ENCODE measurements at places on chromosomes 2 and 18. TPM values are rescaled to one million over a fixed set of nuclear protein-coding genes. Genes with fewer than 3 reads are reported as not detected.

GRCh38 chr18:77127769-77128671 is 4.6 kb downstream of the MBP start:
- H3K4me3 ChIP-seq, result peak overlapping the region; percentile 19
- peaks cover 14% of the 10 kb centered on the region for H3K4me1 ChIP-seq
- H3K27ac ChIP-seq, result no peak overlapping the region
- no peak for DNase-seq
- peaks cover 51% of the 10 kb centered on the region for H3K27me3 ChIP-seq

- H3K4me3 ChIP-seq, result no peak overlapping the region
- DNase-seq, result no peak
- peaks cover 5% of the 10 kb centered on the region for H3K27me3 ChIP-seq
- no peaks in the 10 kb centered on the region for H3K36me3 ChIP-seq
Observed at GRCh38 chr2:19848029-19848750, 53.6 kb downstream of the TTC32 start.

The EVX2 gene
- 0.43 TPM for total RNA-seq

DNA sequence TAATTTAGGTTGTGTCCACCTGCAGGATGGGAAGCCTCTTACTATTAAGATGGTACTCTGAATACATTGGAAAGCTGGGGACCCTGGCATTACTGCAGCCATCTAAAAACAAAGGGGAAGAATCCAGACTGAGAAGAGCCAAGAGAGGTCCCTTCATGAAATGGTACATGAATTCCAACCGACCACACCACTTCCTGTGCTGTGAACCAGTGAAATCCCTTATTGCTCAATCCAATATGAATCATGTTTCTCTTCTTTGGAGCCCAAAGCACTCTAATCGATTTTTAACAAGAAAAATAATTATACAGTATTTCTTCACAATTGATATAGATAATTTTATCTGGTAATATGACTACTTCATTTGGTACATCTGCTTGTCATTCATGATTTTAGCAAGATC is 479.7 kb upstream of the RAB6C start:
- no peaks in the 10 kb centered on the region for H3K36me3 ChIP-seq
- H3K4me1 ChIP-seq, result no peaks in the 10 kb centered on the region
- H3K27me3 ChIP-seq, result peaks cover 14% of the 10 kb centered on the region
- no peak overlapping the region for H3K4me3 ChIP-seq
- no peak overlapping the region for H3K27ac ChIP-seq

DNA sequence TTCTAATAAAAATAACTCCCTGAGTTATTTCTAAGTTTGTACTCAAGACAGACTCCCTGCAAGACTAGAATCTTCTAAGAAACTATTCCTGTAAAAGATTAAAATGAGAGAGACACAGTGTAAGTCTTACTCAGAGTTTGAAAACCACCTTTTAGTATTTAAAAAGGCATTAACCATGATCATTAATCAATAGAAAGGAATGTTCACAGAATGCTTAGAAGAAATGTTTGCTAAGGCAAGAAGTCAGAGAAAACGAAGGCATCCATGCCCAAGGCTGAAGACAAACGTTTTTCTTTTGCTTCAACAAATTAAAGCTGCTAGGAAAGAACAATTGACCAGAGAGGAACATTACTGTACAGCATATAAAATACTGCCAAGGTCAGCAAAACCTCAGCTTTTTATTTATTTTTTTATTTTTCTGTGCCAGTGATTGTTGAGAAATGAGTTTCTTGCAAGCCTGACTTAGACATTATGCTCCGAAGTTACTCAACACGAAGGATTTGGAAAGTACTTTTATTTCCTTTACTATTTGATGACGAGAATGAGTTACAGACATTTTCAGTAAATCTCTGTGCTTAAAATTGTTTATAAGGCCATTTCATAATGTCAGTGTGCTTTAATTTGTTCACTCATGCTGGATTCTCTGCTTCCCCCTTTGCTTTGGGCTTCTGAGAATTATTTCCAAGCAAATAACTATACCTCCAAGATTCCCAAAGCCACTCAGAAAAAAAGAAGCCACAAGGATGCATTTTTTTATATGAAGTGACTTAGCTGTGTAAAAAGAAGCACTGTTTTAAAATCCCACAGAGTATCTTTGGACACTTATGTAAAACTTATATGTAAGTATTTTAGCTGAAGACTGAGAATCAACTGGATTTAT is 20.5 kb downstream of the RND3 start:
- no peaks in the 10 kb centered on the region for H3K27me3 ChIP-seq
- H3K4me3 ChIP-seq, result no peak overlapping the region
- DNase-seq, result no peak
- H3K36me3 ChIP-seq, result peaks cover 30% of the 10 kb centered on the region
- no peak overlapping the region for H3K27ac ChIP-seq

GRCh38 chr2:171747371-171747770 is 60.1 kb downstream of the DYNC1I2 start:
- H3K27me3 ChIP-seq, result no peaks in the 10 kb centered on the region
- peaks cover 8% of the 10 kb centered on the region for H3K36me3 ChIP-seq
- no peak overlapping the region for H3K27ac ChIP-seq
- H3K4me1 ChIP-seq, result no peaks in the 10 kb centered on the region

DNA sequence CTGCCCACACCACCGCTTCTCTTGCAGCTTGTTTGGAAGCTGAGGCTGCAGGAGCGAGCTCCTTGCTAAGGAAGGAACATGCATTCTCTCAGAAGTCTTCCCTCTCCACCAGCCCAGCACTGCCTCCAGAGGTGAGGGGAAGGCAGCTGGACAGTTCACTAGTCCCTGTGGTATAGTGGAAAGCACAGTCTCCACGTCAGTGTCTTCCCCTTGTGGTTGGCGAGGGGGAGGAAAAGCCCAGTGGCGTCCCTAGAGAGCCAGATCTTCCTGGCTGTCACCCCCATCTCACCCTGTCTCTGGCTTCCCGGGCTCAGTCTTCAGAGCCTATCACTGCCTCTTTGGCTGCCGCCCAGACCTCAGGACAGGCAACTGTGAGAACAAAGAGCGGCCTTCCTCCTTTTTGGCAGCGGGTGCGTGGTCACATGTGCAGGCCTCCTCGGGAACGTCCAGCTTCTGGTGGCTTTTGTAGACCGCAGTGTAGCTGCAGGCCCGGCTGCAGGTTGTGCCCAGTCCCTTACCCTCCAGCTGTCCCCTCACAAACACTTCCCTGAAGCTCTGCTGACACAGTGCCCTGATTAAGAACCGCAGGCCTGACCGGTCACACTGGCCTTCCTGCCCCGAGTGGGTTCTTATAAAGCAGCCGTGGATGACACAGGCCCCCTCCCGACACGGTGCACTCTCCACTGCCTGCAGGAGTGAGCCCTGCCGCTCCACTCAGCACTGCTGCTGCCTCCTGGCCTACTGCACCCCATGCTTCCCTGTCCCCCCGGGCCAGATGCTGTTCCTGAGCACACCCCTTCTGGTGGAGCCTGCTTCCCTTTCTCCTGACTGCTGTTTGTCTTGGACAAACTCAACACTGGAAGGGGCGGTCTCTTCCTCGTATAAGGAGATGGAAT is 90.9 kb downstream of the RNF144A start:
- no peaks in the 10 kb centered on the region for H3K27me3 ChIP-seq
- H3K36me3 ChIP-seq, result peaks cover 3% of the 10 kb centered on the region
- no peak for DNase-seq
- no peak overlapping the region for H3K4me3 ChIP-seq
- H3K27ac ChIP-seq, result peak overlapping the region; percentile 63
- H3K4me1 ChIP-seq, result peaks cover 42% of the 10 kb centered on the region

GRCh38 chr2:230896346-230897115 is 28.5 kb downstream of the GPR55 start:
- no peak for DNase-seq
- no peaks in the 10 kb centered on the region for H3K36me3 ChIP-seq
- H3K4me1 ChIP-seq, result peaks cover 18% of the 10 kb centered on the region

DNA sequence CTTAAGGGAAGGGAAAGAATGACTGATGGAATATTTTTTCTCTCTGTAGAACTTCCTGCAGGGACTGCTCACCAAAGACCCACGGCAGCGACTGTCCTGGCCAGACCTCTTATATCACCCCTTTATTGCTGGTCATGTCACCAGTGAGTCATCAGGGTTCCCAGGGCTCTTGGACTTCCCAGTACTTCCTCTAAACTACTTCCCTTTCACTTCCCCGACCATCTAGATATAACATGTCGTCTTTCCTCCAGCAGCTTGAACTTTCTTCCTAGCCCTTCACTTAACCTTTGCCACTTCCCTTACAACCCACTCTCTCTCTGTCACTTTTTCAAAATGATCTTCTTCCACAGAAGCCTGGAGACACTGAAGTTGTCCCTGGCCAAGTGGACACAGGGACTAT is 7.2 kb downstream of the STK36 start:
- H3K27me3 ChIP-seq, result no peaks in the 10 kb centered on the region
- H3K27ac ChIP-seq, result peak overlapping the region; percentile 2
- no peak for DNase-seq
- H3K36me3 ChIP-seq, result peaks cover 2% of the 10 kb centered on the region
- no peak overlapping the region for H3K4me3 ChIP-seq

The POTEF gene
- total RNA-seq, result 8.4 TPM

DNA sequence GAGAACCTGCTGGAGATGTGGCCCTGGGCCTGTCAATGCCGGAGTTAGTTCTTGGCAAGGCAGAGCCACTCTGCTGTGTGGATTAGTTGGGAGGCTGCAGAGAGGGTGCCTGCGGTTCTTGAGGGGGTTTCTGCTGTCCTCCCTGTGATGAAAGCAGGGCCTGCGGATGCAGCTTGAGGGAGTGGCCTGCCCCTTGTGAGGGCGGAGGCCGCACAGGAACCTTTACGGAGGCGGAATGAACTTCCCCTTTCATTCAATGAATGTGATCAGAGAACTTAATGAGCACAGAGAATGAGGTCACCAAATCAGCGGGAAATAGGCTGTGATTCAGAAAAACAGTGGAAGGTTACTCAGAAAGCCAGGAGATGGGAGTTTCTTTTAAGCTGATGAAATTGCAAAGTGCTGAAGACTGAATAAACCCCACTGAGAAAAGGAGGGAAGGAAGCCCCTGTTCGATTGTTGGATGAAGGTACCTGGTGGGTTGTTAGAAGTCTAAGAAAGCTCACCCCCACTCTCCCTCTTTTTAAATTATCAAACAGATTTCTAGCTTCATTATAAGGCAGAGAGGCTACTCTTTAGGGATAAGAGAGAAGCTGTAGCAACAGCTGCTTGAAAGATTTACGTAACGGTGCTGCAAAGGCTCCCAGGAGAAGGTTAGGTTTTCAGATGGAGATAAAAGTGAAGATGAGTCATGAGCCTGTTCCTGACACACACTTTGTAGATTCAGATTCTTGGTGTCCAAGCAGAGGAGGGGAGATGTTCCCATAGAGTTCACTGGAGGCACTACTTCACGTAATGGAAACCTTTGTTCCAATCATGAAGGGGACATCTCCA is 47.4 kb downstream of the VWA3B start:
- H3K4me1 ChIP-seq, result peaks cover 22% of the 10 kb centered on the region
- H3K36me3 ChIP-seq, result no peaks in the 10 kb centered on the region
- no peaks in the 10 kb centered on the region for H3K27me3 ChIP-seq

The TRIB2 gene
- 73.6 TPM for total RNA-seq

GRCh38 chr2:216431531-216431856 is 19.2 kb downstream of the SMARCAL1 start:
- no peak overlapping the region for H3K4me3 ChIP-seq
- no peaks in the 10 kb centered on the region for H3K27me3 ChIP-seq
- peaks cover 31% of the 10 kb centered on the region for H3K36me3 ChIP-seq

DNA sequence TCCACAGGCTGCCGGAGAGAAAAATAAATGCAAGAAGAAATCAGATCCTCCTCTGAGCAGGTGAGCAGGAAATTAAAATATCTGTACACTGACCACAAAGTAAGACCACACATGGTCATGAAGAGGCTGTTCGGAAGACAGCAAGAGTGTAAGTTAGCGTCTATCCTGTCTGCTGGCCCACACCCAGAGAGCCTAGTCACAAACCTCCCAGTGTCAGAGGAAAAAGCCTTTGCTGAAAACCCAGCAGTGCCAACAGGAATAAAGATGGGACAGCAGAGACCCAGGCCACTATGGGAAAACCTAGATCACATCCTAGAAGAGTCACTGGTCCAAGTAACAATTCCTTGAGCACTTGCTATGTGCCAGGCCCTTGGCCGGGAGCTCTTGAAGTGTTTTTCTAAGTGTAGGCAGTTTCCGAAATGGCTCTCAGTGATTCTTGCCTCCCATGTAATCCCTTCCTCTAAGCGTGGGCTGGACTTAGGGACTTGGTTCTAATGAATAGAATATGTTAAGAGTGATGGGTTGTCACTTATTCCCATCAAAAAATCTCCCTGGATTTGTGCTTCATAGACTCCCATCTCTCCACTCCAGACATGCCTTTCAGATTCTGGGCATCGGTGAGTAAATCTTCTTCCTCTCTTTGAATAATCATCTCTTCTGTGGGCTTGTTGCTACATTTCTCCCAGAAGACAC is 110.9 kb upstream of the PKDCC start:
- no peaks in the 10 kb centered on the region for H3K27me3 ChIP-seq
- no peak overlapping the region for H3K27ac ChIP-seq
- H3K4me3 ChIP-seq, result peak overlapping the region; percentile 5
- H3K36me3 ChIP-seq, result no peaks in the 10 kb centered on the region

The SH2D6 gene
- 0.34 TPM for total RNA-seq

The EHBP1 gene
- total RNA-seq, result 42.3 TPM

DNA sequence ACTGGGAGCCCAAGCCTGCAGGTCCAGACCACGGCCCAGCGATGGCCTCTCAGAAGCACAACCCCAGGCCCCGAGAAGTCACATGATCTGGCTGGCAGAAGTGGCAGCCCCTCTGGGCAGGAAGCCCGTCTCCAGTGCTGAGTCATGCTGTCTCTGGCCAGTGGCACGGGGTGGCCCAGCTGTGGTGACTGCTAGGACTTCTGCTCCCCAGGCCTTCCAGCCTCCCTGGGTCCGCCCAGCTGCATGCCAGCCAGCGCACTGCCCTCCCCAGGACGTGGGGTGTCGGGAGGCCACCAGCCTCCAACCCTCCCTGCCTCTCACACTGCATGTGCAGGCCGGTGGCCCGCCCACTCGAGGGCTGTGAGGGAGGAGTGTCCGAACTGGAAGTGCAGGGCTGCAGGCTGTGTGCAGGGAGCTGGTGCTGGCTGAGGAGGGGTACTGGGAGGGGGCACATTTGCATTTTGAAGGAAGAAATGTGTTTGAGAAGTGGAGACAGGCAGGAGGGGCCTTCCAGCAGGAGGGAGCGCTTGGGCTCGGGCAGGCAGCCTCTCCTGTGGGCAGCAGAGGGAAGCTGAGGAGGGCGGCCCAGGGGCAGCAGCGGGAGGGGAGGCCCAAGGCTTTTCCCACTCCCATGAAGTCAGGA is 17.0 kb upstream of the HPCAL1 start:
- no peaks in the 10 kb centered on the region for H3K27me3 ChIP-seq
- H3K27ac ChIP-seq, result peak overlapping the region; percentile 6
- H3K4me3 ChIP-seq, result no peak overlapping the region
- H3K36me3 ChIP-seq, result no peaks in the 10 kb centered on the region
- no peak for DNase-seq

GRCh38 chr2:225231900-225232299 is 167.6 kb upstream of the NYAP2 start:
- peaks cover 10% of the 10 kb centered on the region for H3K4me1 ChIP-seq
- H3K36me3 ChIP-seq, result no peaks in the 10 kb centered on the region
- no peak overlapping the region for H3K4me3 ChIP-seq
- DNase-seq, result no peak
- H3K27me3 ChIP-seq, result no peaks in the 10 kb centered on the region

GRCh38 chr2:141869572-141869971 is 261.2 kb downstream of the LRP1B start:
- no peaks in the 10 kb centered on the region for H3K4me1 ChIP-seq
- no peak overlapping the region for H3K27ac ChIP-seq
- no peaks in the 10 kb centered on the region for H3K27me3 ChIP-seq
- DNase-seq, result no peak

GRCh38 chr18:30970196-30970816 is 72.2 kb downstream of the DSC3 start:
- H3K27me3 ChIP-seq, result no peaks in the 10 kb centered on the region
- no peak overlapping the region for H3K27ac ChIP-seq
- H3K4me1 ChIP-seq, result peaks cover 4% of the 10 kb centered on the region
- peak; percentile 12 for DNase-seq

GRCh38 chr18:3103576-3103975 is 90.6 kb upstream of the LPIN2 start:
- H3K27me3 ChIP-seq, result no peaks in the 10 kb centered on the region
- no peak overlapping the region for H3K27ac ChIP-seq
- no peak for DNase-seq
- peaks cover 4% of the 10 kb centered on the region for H3K4me1 ChIP-seq
- H3K36me3 ChIP-seq, result no peaks in the 10 kb centered on the region

All from neural crest cell (in vitro differentiated cells).